Naive thymus-derived CD4-positive, alpha-beta T cell (primary cell): ENCODE measurements at places on chromosomes 12 and 14. TPM values are rescaled to one million over a fixed set of nuclear protein-coding genes. Genes with fewer than 3 reads are reported as not detected.

The TAMALIN gene
- 4.2 and 5.6 TPM in 2 replicates for total RNA-seq

The PLA2G1B gene
- 1.5 TPM for total RNA-seq

The PMEL gene
- total RNA-seq: not detected

The TAC3 gene
- total RNA-seq: 0.51 TPM in 1 of 2 replicates, not detected in the other

The NEUROD4 gene
- 0.11 TPM for total RNA-seq

DNA sequence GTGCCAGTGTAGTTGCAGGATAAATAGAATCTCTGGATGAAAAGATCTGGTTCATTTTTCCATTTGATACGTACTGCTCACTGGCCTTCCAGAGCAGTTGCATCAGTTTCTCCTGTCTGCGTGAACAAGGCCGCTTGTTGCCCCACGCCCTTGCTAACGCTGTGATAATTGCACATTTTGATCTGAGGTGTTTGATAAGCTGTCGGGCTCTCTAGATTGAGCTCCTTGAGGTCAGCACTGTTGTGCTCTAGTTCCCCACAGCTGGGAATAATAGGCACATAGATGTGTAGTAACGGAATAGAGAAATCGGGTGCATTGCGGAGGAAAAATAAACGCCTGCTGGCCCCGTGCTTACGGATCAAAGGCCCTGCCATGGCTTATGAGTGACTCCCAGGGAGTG lies 42.8 kb upstream of the TRAF3 start:
- H3K27me3 ChIP-seq: no peaks in the 10 kb centered on the region
- DNase-seq: no peak
- H3K36me3 ChIP-seq: no peaks in the 10 kb centered on the region
- H3K27ac ChIP-seq: no peak overlapping the region

- no peaks in the 10 kb centered on the region for H3K27me3 ChIP-seq
- H3K27ac ChIP-seq: no peak overlapping the region
- no peak for DNase-seq
Observed at GRCh38 chr12:119302451-119303080, 32.0 kb upstream of the CCDC60 start.

- no peaks in the 10 kb centered on the region for H3K4me1 ChIP-seq
- no peak within 1 kb of the TSS for H3K4me3 ChIP-seq
- no peaks in the 10 kb centered on the region for H3K27me3 ChIP-seq
Observed at GRCh38 chr12:20368114-20368650, at the start of gene PDE3A. TSS of gene PDE3A (plus strand) at chr12:20368537. CDS start at chr12:20369285, 748 bp downstream.

GRCh38 chr12:24554612-24555295 lies 394.1 kb downstream of the BCAT1 start:
- H3K4me1 ChIP-seq: no peaks in the 10 kb centered on the region
- H3K36me3 ChIP-seq: no peaks in the 10 kb centered on the region
- no peaks in the 10 kb centered on the region for H3K27me3 ChIP-seq
- H3K27ac ChIP-seq: no peak overlapping the region

GRCh38 chr12:57579011-57579410 lies 12.0 kb upstream of the PIP4K2C start:
- no peak for DNase-seq
- no peaks in the 10 kb centered on the region for H3K27me3 ChIP-seq
- no peaks in the 10 kb centered on the region for H3K36me3 ChIP-seq
- H3K4me1 ChIP-seq: no peaks in the 10 kb centered on the region
- no peak overlapping the region for H3K27ac ChIP-seq

DNA sequence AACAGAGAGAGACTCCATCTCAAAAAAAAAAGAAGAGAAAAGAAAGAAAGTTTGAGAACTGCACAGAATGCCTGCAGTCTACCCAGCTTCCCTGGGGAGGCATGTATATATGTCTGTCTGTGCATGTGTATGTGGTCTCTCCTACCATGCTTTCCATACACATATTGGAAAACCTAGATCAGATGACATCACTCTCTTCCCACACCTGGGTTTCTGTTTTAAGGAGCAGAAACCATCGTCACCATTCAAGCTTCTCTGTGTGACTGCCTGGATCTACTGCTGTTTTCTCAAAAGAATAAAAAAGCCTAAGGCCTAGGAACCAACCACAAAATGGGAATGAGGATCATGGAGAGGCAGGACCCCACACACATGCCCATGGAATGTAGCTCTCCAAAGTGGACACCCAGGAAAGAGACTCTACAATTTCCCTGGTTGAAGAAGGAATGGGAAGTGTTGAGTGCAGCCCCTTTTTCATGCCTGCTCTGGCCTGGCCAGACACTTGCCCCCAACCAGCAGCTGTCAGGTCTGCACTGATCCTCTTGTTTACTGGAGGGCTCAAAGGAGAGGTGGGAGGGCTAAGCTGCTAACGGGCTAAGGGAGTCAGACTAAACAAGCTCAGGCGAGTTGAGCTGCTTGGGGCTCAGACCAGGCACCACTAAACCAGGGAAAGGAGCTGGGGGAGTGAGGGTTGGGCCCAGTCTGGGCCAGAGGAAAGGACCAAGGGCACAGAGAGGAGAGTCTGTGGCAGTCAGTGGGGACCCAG lies 7.7 kb upstream of the PCK2 start:
- H3K4me1 ChIP-seq: no peaks in the 10 kb centered on the region
- H3K36me3 ChIP-seq: no peaks in the 10 kb centered on the region
- H3K4me3 ChIP-seq: no peak overlapping the region
- no peak overlapping the region for H3K27ac ChIP-seq

DNA sequence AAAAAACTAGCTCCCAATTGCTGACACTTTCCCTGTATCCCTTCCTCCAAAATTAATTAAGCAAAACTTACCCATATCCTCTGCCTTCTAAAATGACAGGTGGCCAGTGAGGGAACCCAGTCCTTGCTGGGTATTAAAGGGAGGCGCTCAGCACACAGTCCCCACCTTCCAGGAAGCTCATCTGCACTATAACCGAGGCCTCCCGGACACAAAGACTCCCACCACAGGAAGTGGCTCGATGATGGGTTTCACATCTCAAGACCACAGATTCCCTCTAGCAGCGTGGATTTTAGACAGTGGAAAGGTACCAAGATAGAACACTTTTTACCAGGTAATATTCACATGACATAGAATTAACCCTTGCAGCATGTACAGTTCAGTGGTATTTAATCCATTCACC lies 126.8 kb upstream of the NCOR2 start:
- no peak overlapping the region for H3K27ac ChIP-seq
- H3K4me1 ChIP-seq: no peaks in the 10 kb centered on the region
- no peaks in the 10 kb centered on the region for H3K27me3 ChIP-seq
- H3K36me3 ChIP-seq: no peaks in the 10 kb centered on the region
- H3K4me3 ChIP-seq: no peak overlapping the region

- no peak for DNase-seq
- no peak overlapping the region for H3K4me3 ChIP-seq
- H3K27me3 ChIP-seq: no peaks in the 10 kb centered on the region
- no peaks in the 10 kb centered on the region for H3K4me1 ChIP-seq
- H3K36me3 ChIP-seq: no peaks in the 10 kb centered on the region
Observed at GRCh38 chr12:88303335-88303734, 161.2 kb downstream of the TMTC3 start.

- no peaks in the 10 kb centered on the region for H3K4me1 ChIP-seq
- no peaks in the 10 kb centered on the region for H3K36me3 ChIP-seq
- H3K4me3 ChIP-seq: no peak overlapping the region
Observed at GRCh38 chr14:68672609-68673285, 120.1 kb downstream of the ZFP36L1 start.

GRCh38 chr12:125431516-125431915 lies 366.3 kb downstream of the AACS start:
- H3K4me3 ChIP-seq: no peak overlapping the region
- no peaks in the 10 kb centered on the region for H3K36me3 ChIP-seq
- no peak for DNase-seq
- no peaks in the 10 kb centered on the region for H3K27me3 ChIP-seq
- H3K4me1 ChIP-seq: no peaks in the 10 kb centered on the region
- no peak overlapping the region for H3K27ac ChIP-seq
